ENCODE measurements at places on chromosomes 7 and 10.

- no peak for DNase-seq
These were observed 136.9 kb downstream of the KCNMA1 start for GRCh38 chr10:77500754-77501151.

- DNase-seq: no peak
These were observed 70.2 kb downstream of the GRB10 start for GRCh38 chr7:50712252-50713122.

GRCh38 chr10:130257897-130258296, 121.7 kb downstream of the GLRX3 start:
- DNase-seq: no peak

DNA sequence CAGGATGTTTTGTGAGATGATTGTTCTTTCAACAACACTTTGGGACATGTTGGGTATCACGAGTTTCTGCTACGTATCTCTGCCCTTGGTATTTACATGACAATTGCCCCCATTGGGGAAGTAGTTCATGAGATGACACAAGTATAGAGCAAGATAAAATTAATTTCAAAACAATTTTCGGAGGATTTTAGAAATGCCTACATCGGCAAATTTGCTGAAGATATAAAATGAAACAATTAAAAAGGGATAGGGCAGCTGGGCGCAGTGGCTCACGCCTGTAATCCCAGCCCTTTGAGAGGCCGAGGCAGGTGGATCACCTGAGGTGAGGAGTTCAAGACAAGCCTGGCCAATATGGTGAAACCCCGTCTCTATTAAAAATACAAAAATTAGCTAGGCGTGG, 371.7 kb downstream of the INHBA start:
- DNase-seq: no peak

DNA sequence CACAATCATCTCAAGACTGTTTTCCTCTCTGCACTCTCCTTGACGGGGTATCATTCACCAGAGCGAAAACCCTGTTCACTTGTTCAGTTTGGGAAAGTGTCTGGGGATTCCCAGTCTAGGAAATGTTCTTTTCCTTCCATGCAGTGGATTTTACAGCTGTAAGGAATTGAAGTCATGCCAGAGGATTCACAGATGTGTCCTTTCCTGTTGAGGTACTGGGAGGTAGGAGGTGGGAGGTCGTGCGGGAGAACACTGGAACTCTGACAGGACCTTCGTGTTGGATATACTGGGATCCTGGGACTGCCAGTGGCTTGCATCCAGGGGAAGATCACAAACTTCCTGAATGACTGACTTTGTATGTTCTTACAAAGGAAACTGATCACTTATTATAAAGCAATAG, 185.5 kb downstream of the BMPER start:
- no peak for DNase-seq

GRCh38 chr10:97022616-97023015, 163.1 kb downstream of the SLIT1 start:
- DNase-seq: no peak

GRCh38 chr10:4981722-4982471, 18.7 kb downstream of the AKR1C1 start:
- DNase-seq: no peak

DNA sequence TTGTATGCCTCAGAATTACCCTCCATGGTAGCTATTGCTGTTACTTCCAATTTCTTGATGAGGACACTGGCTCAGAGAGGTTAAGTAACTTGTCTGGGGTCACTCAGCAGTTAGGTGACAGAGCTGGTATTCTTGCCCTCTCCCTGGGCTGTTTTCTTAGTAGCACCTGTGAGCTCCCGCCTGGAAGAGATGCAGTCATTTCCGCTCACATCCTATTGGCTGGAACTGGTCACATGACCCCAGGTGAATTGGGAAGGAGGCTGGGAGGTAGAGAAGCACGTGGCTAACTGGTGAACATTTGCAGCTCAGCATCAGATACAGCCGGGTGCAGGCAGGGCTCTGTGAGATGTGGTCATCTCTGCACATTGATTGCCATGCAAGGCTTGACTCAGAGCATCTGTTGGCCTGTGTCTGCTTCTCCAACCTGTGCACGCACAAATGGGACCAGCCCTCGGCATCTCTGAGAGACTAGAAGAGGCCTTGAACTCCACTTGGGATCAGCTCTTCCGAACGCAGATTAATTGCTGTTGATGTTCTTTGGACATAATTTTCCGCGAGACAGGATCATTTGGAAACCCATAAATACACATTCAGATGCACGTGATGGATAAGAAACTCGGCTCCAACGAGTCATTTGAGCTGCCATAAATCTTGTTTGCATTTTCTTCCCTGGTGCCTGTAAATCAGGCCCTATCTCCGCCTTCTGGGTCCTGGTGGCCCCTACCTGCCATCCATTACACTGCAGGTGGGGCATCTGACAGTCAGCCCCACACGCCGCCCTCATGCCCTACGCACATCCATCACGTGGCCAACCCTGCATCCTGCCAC, 42.8 kb downstream of the MYL10 start:
- no peak for DNase-seq

GRCh38 chr10:102595897-102596296, 48.4 kb upstream of the TRIM8 start:
- DNase-seq: no peak

DNA sequence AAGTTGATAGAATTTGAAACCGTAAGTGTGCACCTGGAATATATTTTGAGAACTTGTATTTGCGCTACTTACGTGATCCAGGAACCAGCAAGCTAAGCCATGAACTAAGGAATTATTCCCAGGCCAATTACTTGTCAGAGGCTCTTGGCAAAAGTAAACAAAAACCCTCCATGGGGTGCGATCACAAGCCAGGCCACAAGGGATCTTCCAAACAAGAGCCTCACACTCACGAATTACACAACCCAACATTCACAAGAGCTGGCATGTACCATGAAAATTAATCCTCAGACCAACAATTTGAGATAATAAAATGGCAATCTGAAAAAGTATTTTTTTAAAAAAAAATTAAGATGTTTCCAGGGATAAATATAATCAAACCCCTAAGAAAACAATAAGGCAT, 467.0 kb upstream of the AKR1E2 start:
- no peak for DNase-seq

GRCh38 chr10:32400961-32401360, 45.0 kb upstream of the CCDC7 start:
- no peak for DNase-seq

DNA sequence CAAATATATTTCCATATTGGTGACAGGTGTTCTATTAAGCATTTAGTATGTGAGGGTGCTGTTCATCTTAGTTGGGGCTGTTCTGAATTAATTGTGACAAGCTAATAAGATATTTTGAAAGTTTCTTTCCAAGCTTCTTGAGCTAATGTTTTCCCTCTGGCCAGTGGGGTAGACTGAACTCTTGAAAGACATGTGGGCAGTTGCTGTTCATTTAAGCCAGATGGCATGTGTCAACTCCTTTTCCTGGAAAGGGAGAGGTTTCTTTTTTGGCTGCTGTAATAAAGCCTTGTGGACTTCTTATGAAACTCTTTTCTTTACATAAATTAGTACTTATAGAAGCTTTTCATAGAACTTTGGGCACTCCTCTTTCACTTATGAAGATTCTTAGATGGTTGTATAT, 21.7 kb downstream of the RAB18 start:
- DNase-seq: no peak

GRCh38 chr10:120051671-120052070, 159.1 kb downstream of the SEC23IP start:
- no peak for DNase-seq

- no peak for DNase-seq
These were observed 70.7 kb downstream of the ZNF92 start for GRCh38 chr7:65444205-65444842.

- no peak for DNase-seq
These were observed 205.2 kb upstream of the SVIL start for GRCh38 chr10:29839826-29840515.

GRCh38 chr7:81887098-81888090, 117.5 kb upstream of the HGF start:
- peak; percentile 37 for DNase-seq

DNA sequence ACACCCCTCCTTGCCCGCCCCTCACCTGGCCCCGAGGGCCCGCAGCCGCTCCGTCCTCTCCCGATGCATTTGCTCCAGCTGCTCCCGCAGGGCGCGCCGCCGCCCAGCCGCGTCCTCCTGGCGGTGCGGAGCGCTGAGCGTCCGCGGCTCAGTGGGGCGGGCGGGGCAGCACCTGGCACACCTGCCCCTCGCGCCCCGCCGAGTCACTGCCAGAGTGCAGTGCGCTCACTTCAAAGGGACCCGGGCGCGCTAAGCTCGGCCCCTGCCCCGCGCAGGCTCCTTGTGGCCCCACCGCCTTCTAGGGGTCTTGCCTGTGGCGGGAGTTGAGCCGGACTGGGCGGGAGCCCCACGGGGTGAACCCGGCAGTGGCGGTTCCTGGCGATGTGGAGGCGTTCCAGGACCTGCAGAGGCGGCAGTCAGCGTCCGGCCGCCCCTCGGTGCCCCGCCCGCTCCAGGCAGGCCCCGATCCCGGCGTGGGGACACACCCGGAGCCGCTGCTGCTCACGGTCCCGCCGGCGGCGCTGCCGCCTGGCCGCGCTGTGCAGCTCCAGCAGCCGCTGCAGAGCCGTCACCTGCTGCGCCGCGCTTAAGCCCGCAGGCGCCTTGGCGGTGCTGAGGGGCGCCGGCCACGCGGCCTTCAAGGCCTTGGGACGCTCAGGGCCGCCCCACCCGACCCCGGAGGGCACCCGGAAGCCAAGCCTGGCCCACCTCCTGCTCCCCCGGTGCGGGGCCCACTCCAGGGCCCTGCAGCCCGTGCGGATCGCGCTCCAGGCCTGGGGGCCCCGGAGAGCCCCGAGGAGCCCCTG, 6.7 kb downstream of the ATP6V1F start:
- DNase-seq: no peak

DNA sequence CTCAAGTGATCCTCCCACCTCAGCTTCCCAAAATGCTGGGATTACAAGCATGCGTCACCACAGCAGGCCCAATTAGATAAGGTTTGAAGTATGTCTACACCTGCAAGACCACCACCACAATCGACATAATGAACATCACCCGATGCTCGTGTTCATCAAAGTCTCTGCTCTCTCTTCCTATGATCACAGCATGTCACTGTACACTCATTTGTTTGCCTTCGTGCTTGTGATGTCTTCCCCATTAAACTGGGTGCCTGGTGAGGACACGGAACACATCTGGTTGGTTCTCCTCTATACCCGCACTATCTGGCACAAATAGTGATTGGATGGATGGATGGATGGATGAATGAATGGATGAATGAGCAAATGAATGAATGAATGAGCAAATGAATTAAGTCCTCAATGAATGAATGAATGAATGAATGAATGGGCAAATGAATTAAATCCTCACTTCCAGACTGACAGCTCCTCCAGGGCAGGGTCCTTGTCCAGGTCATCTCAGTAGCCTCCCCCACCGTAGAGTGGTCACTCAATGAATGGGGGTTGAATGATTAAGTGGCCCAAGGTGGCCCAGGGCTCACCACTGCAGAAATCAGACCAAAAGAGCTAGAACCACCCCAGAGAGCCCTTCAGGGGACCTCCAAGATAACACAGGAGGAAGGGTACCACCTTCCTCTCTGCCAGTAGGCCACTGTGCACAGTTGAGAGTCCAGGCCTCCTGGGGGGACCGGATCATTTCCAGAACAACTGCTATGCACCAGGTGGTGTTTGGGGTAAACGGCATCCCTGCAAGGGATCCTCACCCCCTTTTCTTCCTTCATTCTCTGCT, 101.9 kb upstream of the TNRC18 start:
- peak; percentile 63 for DNase-seq

DNA sequence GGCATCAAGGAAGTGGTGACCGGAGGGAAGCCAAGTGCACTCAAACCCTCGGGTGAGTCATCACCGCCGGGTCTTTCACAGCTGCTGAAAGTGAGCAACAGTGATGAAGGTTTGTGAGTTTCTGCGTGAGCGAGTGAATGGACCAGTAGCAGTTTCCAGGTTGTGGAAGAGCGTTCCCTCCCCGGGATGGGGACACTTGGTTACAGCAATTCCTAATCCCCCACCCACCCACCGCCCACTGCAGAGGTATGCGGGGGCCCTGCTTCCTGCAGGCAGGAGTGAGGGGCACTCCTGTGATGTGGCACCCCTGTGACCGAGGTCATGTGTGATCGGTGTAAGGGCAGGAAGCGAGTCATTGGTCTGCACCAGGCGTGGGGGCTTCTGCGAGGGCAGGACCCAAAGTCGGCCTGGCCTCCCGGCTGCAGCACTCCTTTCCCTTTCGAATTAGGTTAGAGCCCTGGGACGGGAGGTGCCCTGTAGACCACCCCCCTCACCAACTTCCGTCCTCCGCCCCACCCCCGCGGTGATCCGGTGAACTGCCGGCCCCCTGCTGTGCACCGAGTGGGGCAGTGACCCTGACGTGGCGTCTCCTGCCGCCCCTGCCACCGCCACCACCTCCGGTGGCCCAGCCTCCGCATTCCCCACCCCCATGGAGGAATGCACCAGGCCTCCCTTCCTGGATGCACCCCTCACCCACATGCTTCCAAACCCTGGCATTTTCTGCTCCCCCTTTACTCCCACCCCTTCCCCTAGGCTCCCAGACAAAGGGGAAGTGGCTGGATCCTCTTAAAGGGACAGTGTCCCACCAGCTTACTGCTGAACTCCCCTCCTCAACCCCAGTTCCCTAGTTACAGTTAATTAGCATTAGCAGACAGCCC, 10.9 kb downstream of the LIMK1 start:
- DNase-seq: peak; percentile 49

- DNase-seq: no peak
These were observed 87.2 kb upstream of the A1CF start for GRCh38 chr10:50972591-50972990.

DNA sequence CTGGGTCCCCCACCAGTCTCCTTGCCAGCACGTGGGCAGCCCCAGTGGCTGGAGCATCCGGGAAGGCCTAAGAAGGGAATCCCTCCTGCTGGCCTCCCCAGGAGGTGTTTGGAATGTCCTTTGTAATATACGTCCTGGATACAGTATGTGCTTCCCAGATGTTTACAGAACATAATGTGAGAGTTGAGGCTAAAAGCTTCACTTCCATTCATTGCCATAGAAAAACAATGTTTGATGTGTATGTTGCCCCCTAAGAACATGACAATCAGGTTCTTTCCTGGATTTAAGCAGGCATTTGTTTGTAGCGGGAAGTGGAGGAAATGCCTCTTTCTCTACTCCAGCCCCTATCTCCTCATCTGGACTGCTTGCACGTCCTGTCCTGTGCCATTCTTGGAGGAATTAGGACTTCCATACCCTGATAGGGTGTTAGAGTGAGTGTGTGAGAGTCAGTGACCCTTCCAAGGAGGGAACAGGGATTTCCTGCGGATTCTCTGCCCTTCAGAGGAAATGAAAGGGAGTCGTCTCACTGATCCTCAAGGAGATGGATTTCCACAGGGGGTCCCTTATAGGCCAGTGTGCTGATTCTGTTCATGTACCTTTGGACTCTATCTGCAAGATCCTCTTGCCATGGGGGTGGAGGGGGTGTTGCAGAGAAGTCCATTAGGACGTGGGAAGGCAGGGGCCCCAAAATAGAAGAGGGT, 1.2 kb downstream of the IGFBP1 start:
- no peak for DNase-seq

Data from GM12878 (cell line).